ENCODE measurements at places on chromosomes 11 and 22.

DNA sequence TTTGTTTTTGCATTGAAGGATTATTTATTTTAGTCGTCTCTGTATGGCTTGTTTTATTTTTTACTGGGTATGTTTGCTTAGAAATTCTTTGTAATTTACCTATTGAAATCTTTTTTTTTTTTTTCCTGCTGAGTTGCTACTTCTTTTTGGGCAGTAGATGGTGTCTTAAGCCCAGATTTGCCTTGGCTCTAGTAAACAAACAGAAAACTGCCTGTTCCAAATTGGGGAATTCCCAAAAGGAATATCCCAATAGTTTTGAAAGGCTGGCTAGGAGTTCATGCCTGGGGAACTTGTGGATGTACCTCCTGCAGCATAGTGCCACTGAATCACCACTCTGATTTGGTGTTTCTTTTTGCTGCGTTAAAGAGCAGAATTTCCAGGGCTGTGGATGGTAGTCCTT is 17.7 kb downstream of the PAMR1 start:
- no peak for DNase-seq

DNA sequence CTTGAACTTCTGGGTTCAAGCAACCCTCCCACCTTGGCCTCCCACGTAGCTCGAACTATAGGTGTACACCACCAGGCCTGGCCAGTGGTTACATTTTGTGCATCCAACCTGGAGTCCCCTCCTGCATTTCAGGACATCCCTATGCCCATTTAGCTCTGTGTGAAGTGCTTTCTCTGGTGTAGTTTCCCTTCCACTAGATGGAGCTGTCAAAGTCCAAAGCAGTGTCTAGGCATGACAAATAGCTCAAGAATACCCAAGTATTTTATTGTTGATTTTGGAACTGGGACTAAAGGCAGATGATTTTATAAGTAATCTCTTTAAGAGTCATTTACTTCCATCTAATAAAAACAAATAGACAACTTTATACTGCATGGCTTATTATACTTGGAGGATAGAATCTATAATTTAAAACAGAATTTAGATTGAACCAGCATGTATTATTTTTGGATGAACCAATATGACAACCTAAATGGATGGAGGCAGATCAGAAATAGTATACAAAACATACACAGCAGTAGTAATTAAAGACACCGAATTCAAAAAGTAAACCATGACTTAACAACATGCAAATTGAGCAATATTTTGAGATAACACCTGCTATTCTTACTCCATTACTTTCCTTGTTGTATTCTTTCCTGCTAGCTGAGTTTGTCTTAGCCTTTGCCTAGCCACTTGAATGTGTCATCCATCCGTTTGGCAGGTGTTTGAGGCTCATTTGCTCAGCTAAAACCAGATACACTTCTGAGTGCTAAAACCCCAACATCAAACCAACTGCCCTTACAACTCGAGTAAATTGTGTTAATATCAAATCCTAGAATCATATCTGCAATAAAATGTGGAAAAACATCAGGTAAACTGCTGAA is 37.7 kb downstream of the EIF4ENIF1 start:
- DNase-seq, result no peak

DNA sequence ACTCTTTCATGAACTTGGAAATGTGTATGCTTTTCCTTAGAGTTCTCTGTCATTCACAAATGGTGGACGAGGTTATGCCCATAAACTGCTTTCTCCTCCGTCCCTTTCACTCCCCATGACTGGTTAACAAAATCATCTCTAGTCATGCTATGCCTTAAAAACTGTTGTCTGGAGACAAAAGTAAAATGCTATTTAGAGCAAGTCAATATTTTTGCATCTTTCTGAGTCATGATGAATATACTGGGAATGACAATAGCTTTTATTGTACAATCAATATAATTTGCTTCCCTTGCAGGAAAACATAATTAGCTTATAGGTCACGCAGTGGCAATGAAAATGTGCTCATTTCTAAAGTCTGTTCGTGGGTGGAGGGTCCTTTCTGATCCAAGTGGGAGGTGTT is 216.7 kb upstream of the SORL1-AS1 start:
- DNase-seq, result no peak

- DNase-seq, result no peak
Measured at GRCh38 chr11:69215784-69216415, 60.2 kb downstream of the SMIM38 start.

- DNase-seq, result no peak
Measured at GRCh38 chr11:78834886-78835285, 260.2 kb upstream of the NARS2 start.

GRCh38 chr11:112159098-112160065 is 4.5 kb downstream of the IL18 start:
- no peak for DNase-seq

DNA sequence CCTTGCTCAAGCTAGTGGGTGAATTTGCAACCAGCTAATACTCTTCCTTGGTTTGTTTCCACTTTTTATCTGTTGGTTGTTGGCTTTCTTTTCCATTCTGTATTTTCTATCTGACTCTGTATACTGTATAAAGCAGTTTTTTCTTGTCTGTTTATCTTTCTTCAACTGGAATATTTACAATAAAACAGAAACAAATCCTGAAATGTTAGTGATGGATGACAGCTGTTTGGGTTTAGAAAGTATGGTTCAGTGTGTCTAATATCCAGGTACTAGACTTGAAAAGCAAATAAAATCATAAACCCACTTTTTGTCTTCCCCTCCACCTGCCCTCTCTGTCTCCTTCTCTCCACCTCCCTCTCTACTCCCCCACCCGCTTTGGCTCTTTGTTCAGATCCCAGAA is 35.3 kb upstream of the TBCEL start:
- no peak for DNase-seq

- DNase-seq, result no peak
Measured at GRCh38 chr22:22245256-22245909, 797 bp downstream of the VPREB1 start.

Data from C1 segment of cervical spinal cord (tissue), 14 donors.